ENCODE measurements at places on chromosomes 13 and 19. TPM values are rescaled to one million over a fixed set of nuclear protein-coding genes. Genes with fewer than 3 reads are reported as not detected.

The FGF14 gene
- total RNA-seq, result 16.3 TPM

The PTPRH gene
- total RNA-seq, result 6.1 TPM

The MUC16 gene
- total RNA-seq, result 10.1 TPM

The KLK3 gene
- not detected for total RNA-seq

The ZFP36 gene
- 23.1 TPM for total RNA-seq

The OR7A5 gene
- total RNA-seq, result not detected

The MCEMP1 gene
- not detected for total RNA-seq

The NDUFA11 gene
- total RNA-seq, result 76.9 TPM

The CFAP97D2 gene
- not detected for total RNA-seq

The ODAD3 gene
- total RNA-seq, result 0.27 TPM

The C19orf25 gene
- 30.6 TPM for total RNA-seq

The C13orf46 gene
- 1.7 TPM for total RNA-seq

The SHD gene
- total RNA-seq, result 11.7 TPM

The BCAM gene
- total RNA-seq, result 80.4 TPM

The MAST1 gene
- total RNA-seq, result 23.3 TPM

The ZNF100 gene
- total RNA-seq, result 22.4 TPM

The NLRP7 gene
- total RNA-seq, result not detected

The LINGO3 gene
- total RNA-seq, result 12.9 TPM

The SYNGR4 gene
- not detected for total RNA-seq

The SIGLEC11 gene
- total RNA-seq, result 1.3 TPM

The PRTN3 gene
- total RNA-seq, result 2.5 TPM

The KCNN1 gene
- total RNA-seq, result 11.1 TPM

The ZNF208 gene
- total RNA-seq, result 34.3 TPM

The ZNF878 gene
- total RNA-seq, result 0.27 TPM

The ZFP82 gene
- 32.9 TPM for total RNA-seq

The CBLC gene
- 1.1 TPM for total RNA-seq

The CD33 gene
- 1.7 TPM for total RNA-seq

The LACC1 gene
- 5.9 TPM for total RNA-seq

Data from camera-type eye (tissue), 1 donor.